CD4-positive, alpha-beta T cell treated with Interleukin-21 for 1 hour (primary cell): ENCODE measurements at places on chromosomes 12 and 14.

GRCh38 chr12:6772331-6772695 is at the start of gene LAG3:
LAG3 (plus strand) TSS chr12:6772520; CDS start chr12:6772853, 333 bp downstream.
- DNase-seq = peak; percentile 62

GRCh38 chr12:39467432-39467870 is 24.5 kb upstream of the KIF21A start:
- DNase-seq = peak; percentile 44

GRCh38 chr14:61530896-61531295 is 164.4 kb upstream of the HIF1A start:
- DNase-seq = no peak

DNA sequence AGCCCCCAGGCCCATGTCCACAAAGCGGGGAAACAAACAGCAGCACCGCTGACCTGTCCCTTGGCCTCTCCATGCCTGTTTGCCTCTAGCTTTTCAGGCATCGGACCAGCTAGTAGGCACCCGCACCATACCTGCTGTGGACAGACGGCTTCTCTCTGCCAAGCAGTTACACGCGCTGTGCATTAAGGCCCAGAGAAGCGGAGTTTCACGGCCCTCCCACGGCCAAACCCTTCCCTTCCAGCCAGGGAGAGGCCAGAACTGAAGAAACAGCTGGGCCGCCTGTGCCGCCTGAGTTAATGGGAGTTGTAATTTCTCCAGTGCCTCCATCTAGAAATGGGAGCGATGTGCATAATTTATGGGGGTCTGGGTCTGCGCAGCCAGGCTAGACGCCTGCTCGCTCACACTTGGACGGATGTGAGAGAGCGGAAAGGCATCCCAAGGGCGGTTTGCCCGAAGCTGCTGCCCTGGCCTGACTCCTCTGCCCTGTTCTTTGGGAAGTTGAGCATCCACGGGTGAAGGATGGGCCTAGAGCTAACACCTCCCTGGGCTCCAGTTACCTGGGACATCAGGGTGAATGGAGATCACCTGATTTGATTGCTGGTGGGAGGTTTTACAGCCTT is 89.7 kb upstream of the BCL11B start:
- no peak for DNase-seq

- DNase-seq = peak; percentile 97
Observed at GRCh38 chr14:21087294-21088091, 11.0 kb downstream of the ZNF219 start.

DNA sequence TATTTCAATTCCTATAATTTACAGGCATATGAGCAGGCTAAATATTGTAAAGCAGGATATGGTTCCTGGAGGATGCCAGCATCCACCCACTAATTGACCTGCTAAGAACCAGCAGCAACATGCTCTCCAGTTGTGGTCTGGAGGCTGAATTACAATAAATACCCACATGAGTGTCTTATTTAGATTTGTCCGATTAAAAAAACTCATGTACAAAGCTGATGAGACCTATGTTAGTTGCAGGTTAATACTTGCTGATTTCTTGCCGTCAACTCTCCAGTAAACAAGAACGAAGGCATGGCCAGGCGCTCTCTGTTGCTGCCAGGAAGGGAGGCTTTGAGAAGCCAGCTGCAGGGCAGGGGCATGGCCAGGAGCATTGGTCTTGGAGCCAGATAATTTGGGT is 169.3 kb upstream of the PRICKLE1 start:
- DNase-seq = no peak

GRCh38 chr14:69695322-69696203 is 71.4 kb upstream of the SRSF5 start:
- DNase-seq = no peak

GRCh38 chr12:5806371-5807089 is 138.5 kb downstream of the ANO2 start:
- DNase-seq = no peak

- no peak for DNase-seq
Observed at GRCh38 chr14:94780536-94781399, 10.9 kb upstream of the GSC start.

GRCh38 chr14:39467889-39468524 is 35.8 kb upstream of the FBXO33 start:
- peak; percentile 8 for DNase-seq

DNA sequence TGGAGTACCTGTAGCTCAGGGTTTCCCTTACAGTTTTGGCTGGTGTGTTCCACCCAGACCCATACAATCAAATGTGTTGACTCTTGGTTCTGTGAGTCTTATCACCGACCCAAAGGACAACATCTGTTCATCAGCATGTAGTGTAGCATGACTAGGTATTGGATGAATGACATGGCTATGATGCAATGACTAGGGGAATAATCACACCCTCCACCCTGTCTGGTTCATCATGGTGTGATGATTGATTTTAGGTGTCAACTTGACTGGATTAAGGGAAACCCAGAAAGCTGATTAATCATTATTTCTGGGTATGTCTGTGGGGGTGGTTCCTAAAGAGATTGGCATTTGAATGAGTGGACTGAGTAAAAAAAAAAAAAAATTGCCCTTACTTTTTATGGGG is 311.3 kb downstream of the DPF3 start:
- no peak for DNase-seq

- DNase-seq = no peak
Observed at GRCh38 chr14:61266436-61266835, 14.7 kb downstream of the TMEM30B start.
